ENCODE measurements at places on chromosomes 2 and 18.
A peak's percentile ranks its signal among the peaks of the same experiment; 100 is the strongest.

DNA sequence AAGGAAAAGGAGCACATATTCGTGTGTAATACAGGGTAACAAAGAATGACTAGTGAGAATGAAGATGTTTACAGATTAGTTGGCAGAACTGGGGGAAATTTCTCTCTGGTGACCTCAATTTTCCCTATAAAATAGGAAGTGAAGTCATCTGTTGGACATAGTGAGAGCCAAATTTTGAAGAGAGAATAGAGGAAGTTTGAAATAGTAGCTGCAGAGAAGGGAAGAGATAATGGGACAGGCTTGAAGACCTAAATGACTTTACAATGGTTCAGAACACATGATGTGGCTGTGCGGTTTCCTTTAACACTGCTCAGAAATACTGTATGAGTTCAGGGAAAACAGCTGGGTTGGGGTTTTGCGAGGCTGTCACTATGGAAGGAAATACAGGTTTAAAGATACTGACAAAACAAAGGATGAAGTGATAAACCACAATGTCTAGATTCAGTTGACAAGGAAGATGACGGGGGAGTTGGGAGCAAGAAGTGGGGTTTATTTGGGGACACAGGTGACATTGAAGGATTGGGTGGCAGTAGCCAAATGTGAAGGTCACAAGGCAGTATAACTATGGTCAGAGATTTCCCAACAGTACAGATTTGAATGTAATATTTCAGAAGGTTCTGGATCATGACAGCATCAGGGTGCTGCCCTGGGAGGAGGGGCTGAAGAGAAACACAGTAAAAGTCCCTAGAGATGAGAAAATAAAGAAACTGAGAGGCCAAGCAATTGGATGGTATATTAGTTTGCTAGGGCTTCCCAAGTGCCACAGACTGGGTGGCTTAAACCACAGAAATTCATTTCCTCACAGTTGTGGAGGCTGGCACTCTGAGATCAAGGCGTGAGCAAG lies 82.6 kb upstream of the TANK start:
- no peak overlapping the region for H3K4me3 ChIP-seq
- no peak for DNase-seq
- H3K4me1 ChIP-seq, result no peaks in the 10 kb centered on the region
- H3K36me3 ChIP-seq, result no peaks in the 10 kb centered on the region

DNA sequence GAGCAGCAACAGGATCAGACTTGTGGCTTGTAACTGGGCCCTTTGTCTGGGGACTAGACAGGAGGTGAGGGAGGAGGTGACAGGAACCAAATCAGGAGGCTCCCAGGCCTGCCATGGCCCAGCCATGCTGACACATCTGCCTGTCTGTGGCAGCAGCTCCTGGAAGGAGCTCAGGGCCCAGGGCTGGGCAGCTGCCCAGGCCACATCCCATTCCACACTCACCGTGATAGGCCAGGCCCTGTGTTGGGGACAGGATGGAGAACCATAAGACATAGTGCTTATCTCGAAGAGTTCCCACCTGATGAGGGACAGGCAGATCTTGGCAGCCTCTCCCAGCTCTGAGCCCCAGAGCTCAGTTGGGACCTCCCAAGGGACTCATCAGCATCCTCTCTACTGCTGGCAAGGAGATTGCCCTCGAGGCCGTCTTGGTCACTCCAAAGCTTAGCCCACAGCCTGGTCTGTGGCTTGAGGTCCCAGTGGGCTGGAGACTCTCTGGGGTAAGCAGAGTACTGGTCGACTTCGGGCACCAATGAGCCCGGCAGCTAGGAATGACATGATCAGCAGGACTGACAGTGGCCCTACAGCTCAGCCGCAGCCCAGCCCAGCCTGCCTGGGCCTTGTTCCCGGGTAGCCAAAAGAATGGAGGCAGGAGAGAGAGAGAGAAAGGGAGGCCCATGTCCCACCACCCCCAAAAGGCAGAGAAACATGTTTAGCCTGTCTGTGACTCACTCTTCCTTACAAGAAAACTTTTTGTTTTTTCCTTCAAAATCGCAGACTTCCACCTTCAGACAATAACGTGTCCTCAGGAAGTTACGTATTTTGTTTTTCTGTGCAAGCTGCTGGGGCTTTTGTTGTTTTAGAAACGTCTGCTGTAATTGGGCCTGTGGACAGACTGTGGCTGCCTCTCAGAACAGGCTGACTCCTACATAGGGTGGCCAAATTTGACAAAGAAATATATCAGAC lies 82.1 kb downstream of the HS1BP3 start:
- no peak overlapping the region for H3K4me3 ChIP-seq
- H3K27ac ChIP-seq, result peak overlapping the region; percentile 51
- H3K27me3 ChIP-seq, result peaks cover 8% of the 10 kb centered on the region
- no peak for DNase-seq
- peaks cover 77% of the 10 kb centered on the region for H3K4me1 ChIP-seq

GRCh38 chr2:192005211-192005610 lies 158.3 kb upstream of the CAVIN2 start:
- H3K4me3 ChIP-seq, result no peak overlapping the region
- no peaks in the 10 kb centered on the region for H3K4me1 ChIP-seq
- no peaks in the 10 kb centered on the region for H3K27me3 ChIP-seq

GRCh38 chr2:239371726-239372686 lies 28.8 kb downstream of the HDAC4 start:
- no peak overlapping the region for H3K27ac ChIP-seq
- no peak overlapping the region for H3K4me3 ChIP-seq
- peaks cover 8% of the 10 kb centered on the region for H3K4me1 ChIP-seq
- H3K36me3 ChIP-seq, result peaks cover 6% of the 10 kb centered on the region
- H3K27me3 ChIP-seq, result no peaks in the 10 kb centered on the region
- no peak for DNase-seq

- no peak overlapping the region for H3K27ac ChIP-seq
- no peak overlapping the region for H3K4me3 ChIP-seq
Observed at GRCh38 chr2:158015428-158016076, 86.1 kb upstream of the UPP2 start.

- no peak overlapping the region for H3K4me3 ChIP-seq
- peaks cover 4% of the 10 kb centered on the region for H3K36me3 ChIP-seq
- peaks cover 25% of the 10 kb centered on the region for H3K4me1 ChIP-seq
- H3K27me3 ChIP-seq, result peaks cover 3% of the 10 kb centered on the region
Observed at GRCh38 chr2:6392966-6393365, 472.7 kb downstream of the CMPK2 start.

- peaks cover 61% of the 10 kb centered on the region for H3K27me3 ChIP-seq
- H3K4me1 ChIP-seq, result peaks cover 15% of the 10 kb centered on the region
- no peak overlapping the region for H3K27ac ChIP-seq
- peak overlapping the region; percentile 63 for H3K4me3 ChIP-seq
- DNase-seq, result peak; percentile 76
- no peaks in the 10 kb centered on the region for H3K36me3 ChIP-seq
Observed at GRCh38 chr2:98822301-98823164, 91.6 kb upstream of the MGAT4A start.

DNA sequence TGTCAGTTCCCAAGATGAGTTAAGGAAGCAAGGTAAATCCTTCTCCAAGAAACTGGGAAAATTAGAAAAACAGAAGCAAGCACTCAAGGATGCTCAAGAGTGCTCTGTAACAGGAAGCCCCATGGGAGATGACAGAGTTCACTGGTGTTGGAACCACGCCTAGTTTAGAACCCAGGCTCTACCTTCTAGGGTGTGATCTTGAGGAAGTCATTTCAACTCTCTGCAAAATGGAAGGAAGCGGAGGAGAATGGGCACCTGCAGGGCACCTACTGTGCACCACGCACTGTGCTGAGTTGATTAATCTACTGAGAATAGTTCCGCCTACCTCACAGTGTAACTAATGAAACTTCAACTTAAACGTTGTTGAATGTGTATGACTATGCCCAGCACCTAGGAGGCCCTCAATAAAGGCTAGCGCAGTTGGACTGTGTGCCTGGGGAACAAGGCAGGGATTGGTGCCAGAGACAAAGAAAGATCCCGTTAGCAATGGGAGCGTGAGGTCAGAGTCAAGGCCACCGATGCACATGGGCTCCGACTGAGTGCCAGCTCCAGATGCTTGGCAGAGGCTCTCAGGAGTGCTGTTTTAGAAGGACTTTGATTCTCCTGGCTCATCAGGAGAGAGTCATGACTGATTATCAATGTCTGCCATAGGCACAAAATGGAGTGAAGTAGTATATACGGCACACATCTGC lies 93.7 kb downstream of the MAPK4 start:
- no peak for DNase-seq
- H3K4me1 ChIP-seq, result peaks cover 36% of the 10 kb centered on the region
- no peaks in the 10 kb centered on the region for H3K36me3 ChIP-seq
- peaks cover 12% of the 10 kb centered on the region for H3K27me3 ChIP-seq

DNA sequence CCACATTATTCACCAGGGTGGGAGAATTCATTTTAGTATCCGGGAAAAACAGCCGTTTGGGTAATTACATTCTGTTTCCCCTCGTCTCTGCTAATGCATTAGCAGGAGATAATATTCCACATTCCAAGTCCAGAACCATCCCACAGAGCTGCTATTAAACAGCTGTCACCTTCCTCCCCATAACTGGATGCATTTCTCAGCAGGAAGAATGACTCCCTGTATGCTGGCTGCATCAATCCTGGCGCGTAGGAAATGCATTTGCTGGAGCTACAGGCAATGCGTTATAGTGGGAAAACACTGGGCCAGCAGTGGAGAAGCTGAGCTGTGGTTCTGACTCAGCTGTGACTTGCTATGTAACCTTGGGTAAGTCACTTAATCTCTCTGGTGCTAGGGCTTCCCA lies 246.0 kb downstream of the CLIP4 start:
- DNase-seq, result no peak
- peaks cover 21% of the 10 kb centered on the region for H3K27me3 ChIP-seq
- H3K27ac ChIP-seq, result no peak overlapping the region
- H3K36me3 ChIP-seq, result no peaks in the 10 kb centered on the region
- H3K4me3 ChIP-seq, result no peak overlapping the region

DNA sequence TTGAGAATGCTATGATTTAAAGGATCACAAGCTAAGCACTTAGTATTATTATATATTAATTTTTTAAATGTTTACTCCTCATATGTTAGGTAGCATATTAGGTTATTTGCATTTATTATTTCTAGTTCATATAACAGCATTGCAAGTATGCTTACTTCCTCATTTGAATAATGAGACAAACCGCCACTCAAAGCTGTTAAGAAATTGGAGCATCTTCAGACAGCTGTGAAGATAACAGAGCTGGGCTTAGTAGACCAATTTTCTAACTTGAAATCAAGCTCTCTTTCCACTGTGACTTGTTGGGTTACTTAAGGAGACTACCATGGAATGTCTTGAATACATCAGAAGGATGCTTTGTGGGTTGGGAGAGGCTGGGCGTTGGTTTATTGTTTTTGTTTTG lies 139.3 kb downstream of the ASXL3 start:
- no peak for DNase-seq
- peaks cover 16% of the 10 kb centered on the region for H3K36me3 ChIP-seq
- no peak overlapping the region for H3K27ac ChIP-seq
- H3K4me3 ChIP-seq, result no peak overlapping the region
- peaks cover 7% of the 10 kb centered on the region for H3K27me3 ChIP-seq

- no peak for DNase-seq
- no peak overlapping the region for H3K4me3 ChIP-seq
- peaks cover 5% of the 10 kb centered on the region for H3K27me3 ChIP-seq
- no peak overlapping the region for H3K27ac ChIP-seq
- H3K36me3 ChIP-seq, result no peaks in the 10 kb centered on the region
Observed at GRCh38 chr2:149487189-149487588, 100.4 kb downstream of the MMADHC start.

DNA sequence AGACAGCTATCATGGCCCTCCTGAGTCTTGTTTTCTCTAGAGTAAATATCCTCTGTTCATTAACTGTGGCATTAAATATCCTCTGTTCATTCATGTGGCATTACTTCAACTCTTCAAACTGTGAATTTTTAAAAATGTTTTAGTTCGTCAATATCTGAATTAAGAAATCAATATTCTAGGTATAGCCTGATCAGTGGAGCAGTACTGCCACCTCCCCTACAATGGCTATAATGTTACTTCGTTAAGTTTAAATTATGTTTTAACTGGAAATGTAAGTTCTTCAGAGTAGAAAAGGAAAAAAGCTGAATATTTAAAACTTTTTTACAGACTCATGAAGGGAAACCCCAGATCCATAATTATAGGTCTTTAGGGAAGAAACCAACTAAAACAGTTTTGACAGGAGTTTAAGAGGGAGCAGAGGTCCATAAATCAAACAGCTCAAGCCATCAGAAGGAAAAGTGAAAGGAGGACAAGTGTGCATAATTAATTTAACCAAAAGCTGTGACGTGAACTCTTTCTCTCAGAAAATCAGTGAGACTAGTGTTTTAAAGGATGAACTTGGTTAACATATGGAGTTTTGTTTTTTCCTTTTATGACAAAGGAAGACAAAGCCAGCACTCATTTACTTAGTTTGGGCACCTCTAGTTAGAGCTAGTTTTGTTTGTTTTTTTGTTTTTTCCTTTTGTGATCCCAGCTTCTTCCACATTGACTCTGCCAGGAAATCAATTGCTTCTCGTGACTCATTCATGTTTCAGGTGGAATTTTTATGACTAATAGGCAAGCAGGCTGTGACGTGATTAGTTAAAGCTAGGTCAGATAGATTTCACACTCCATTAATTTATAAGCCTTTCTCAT lies 44.9 kb downstream of the RBBP8 start:
- peak overlapping the region; percentile 80 for H3K27ac ChIP-seq
- no peak overlapping the region for H3K4me3 ChIP-seq
- H3K27me3 ChIP-seq, result no peaks in the 10 kb centered on the region

- peak; percentile 80 for DNase-seq
- peaks cover 25% of the 10 kb centered on the region for H3K27me3 ChIP-seq
- H3K27ac ChIP-seq, result no peak overlapping the region
- H3K36me3 ChIP-seq, result peaks cover 5% of the 10 kb centered on the region
- no peak overlapping the region for H3K4me3 ChIP-seq
Observed at GRCh38 chr2:113203901-113204519, 30.2 kb downstream of the PSD4 start.

- H3K27me3 ChIP-seq, result no peaks in the 10 kb centered on the region
- peak overlapping the region; percentile 65 for H3K4me3 ChIP-seq
- peak overlapping the region; percentile 100 for H3K27ac ChIP-seq
- DNase-seq, result no peak
Observed at GRCh38 chr2:85215081-85215447, 81.9 kb downstream of the TCF7L1 start.

- H3K27ac ChIP-seq, result peak overlapping the region; percentile 100
- H3K36me3 ChIP-seq, result peaks cover 35% of the 10 kb centered on the region
- H3K4me1 ChIP-seq, result peaks cover 80% of the 10 kb centered on the region
Observed at GRCh38 chr2:677959-678550, 849 bp upstream of the TMEM18 start.

DNA sequence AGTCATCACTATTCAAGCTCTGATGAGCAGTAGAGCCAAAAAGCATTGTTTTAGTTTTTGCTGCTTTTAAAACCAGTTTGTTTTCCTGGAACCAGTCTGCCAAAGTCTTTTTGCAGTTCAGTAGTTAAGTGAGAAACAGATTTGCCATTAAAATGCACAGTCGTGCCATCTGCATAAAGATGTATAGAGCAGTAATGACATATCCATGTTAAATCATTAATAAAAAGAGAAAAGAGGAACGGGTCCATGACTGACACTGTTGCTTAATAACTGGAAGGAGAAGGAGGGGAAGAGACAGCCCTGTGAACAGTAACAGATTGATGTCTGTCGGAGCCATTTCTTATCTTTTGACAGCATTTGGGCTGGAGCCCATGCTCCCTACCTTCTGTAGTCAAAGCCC lies 704.6 kb downstream of the SATB2 start:
- DNase-seq, result no peak
- no peaks in the 10 kb centered on the region for H3K4me1 ChIP-seq
- no peaks in the 10 kb centered on the region for H3K36me3 ChIP-seq
- H3K4me3 ChIP-seq, result no peak overlapping the region
- H3K27me3 ChIP-seq, result no peaks in the 10 kb centered on the region
